Left kidney (tissue), 8 donors: ENCODE measurements at places on chromosomes 7 and 10. TPM values are rescaled to one million over a fixed set of nuclear protein-coding genes. Genes with fewer than 3 reads are reported as not detected.

Gene NEUROD6
- polyA plus RNA-seq = not detected

Gene LBX1
- not detected for polyA plus RNA-seq

Gene IKZF1
- 1.3 TPM for polyA plus RNA-seq

Gene ZNF511
- 30.7 TPM for polyA plus RNA-seq

Gene RNF32
- 3.9 TPM for polyA plus RNA-seq

Gene TMEM176A
- 90.9 TPM for polyA plus RNA-seq

Gene NME8
- not detected for polyA plus RNA-seq

Gene PILRA
- polyA plus RNA-seq = 12.6 TPM
